ENCODE measurements at places on chromosomes 7 and 10.

DNA sequence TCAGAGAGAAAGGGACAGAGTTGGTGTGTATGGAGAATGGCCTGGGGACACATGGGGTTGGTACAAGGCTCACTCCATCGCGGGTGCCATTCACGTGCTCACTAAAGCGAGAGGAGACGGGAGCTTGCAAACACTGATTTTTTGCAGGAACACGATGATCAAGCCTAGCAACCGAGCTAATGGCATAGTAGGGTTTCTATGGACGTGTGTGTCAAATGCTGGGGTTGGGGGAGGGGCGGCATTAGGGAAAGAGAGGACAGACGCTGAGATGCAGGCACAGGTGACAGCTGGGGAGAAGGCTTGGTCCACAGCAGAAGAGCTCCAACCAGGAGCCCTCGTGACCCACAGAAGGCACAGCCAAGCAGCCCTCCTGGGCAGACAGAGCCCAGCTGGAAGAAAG, 33.9 kb downstream of the RCC1L start:
- DNase-seq, result no peak

GRCh38 chr7:143884241-143884968, 17.6 kb downstream of the TCAF1 start:
- DNase-seq, result no peak

- DNase-seq, result no peak
Measured at GRCh38 chr7:69105092-69105491, 493.2 kb upstream of the AUTS2 start.

GRCh38 chr7:155289949-155290501, 7.7 kb upstream of the INSIG1 start:
- no peak for DNase-seq

DNA sequence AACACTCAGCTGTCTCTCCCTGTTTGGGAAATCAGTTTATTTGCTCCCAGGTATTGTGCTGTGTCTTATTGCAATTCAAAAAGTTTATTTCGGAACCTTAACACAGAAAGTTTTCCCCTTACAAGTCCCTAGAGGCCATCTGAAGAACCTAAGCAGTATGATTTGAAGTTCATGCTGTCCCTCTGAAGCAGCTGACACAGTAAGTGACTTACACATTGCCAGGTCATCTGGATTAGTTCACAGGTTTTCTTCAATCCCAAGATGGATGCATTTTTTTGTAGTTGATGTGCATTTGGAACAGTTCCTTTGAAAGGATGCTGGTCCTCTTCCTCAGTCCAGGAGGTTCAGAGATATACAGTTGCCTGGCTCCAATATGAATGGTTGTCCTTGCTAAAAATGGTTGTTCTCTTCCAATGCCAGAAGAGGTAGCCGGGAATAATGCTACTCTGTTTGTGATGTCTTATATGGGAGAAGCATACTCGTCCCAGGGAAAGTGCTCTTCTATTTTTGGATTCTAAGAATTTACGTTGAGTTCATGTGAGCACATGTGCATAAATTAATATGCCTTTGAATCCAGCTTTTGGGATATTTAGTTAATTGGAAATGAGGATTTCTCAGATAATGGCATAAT, 183.5 kb upstream of the PHYHIPL start:
- DNase-seq, result no peak

DNA sequence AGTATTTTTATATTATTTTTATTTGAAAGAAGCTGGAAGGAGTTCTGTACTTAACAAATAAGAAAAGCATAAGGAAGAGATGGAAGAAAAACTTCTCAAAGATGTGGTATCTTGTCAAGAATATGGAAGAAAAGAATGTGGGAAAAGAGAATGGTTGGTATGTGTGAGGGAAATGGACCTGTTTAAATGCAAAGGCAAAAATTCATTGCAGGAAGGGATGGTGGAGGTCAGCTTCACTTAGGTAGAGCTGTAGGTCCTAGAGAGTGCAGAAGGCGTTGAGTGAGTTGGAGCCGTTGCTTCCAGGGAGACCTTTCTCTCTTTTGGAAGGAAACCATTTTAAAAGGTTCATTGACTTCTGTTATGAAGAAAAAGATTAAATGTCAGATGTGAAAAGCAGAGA, 107.3 kb downstream of the EXOC4 start:
- DNase-seq, result no peak

DNA sequence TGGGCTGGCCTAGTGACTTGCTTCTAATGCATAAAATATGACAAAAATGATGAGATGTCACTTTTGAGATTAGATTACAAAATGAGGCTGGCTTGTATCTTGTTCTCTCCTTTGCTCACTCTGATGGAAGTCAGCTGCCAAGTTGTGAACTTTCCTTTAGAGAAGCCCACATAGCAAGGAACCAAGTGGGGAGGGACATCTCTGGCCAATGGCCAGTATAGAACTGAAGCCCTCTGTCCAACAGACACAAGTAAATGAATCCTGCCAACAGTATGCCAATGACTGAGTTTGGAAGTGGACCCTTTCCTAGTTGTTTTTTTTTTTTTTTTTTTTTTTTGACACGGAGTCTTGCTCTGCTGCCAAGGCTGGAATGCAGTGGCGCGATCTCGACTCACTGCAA, 3.3 kb downstream of the ZC3HC1 start:
- DNase-seq, result no peak

- no peak for DNase-seq
Measured at GRCh38 chr10:73433538-73433867, at the start of gene MSS51. Gene MSS51, minus strand, starts transcription at chr10:73433561. Its CDS starts 5,277 bp downstream, at chr10:73428284.

- DNase-seq, result no peak
Measured at GRCh38 chr10:22554461-22555182, 159.8 kb downstream of the PIP4K2A start.

DNA sequence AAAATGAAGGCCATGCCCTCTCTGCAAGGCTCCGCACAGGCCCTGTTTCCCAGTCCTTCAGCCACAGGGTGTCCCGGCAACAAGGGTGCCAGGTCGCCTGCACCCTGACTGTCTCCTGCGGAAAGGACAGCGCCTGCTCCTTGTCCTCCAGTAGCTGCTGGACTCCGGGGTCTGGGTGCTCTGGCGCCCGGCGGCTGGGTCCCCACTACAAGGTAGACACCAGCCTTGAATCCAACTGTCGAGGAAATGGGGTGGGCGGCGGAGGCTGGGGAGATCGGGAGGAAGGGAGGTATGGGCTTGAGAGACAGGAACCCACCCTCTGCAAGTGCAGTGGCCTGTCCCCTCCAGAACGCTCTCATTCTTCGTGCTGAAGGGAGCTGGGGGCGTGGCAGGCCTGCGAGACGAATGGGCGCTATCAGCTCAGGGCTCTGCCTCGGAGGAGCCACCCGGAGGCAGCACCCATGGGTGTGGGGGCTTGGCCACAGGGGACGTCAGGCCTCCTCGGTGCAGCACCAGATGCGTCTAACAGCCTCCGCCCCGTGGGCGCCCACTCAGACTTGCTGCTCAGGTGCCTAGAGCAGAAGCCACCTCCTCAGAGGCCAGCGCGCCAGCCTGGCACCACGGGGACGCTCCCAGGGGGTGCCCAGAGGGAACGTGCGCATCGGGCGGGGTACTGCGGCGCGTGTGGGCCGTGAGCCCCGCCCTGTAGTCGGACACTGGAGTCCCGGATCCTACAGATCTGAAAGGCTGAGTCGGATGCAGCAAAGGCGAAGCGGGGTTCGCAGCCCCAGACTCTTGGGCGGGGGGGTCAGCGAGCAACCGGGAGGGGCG, 15.6 kb downstream of the ADAM8 start:
- DNase-seq, result peak; percentile 61

GRCh38 chr10:127300868-127301321, 104.5 kb upstream of the INSYN2A start:
- DNase-seq, result no peak

DNA sequence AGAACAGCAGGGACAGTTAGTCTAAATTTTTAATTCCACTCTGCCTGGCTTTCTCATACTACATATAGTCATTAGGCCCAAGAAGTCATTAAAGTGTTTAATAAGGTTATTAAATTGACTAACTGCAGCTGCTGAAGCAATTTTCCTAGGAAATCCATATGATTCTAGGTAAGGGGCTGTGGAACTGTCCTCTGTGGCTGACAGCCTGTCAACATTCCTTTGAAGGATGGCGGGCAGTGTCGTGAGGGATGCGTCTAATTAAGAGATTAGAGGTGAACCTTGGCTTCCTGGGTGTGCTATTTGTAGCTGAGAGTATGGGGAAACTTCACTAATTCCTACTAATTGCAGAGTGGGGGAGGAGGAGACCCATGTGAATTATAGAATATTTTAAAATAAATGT, 64.6 kb downstream of the SNX10 start:
- DNase-seq, result no peak

GRCh38 chr7:151008511-151009323, 15.6 kb downstream of the ATG9B start:
- DNase-seq, result peak; percentile 62

DNA sequence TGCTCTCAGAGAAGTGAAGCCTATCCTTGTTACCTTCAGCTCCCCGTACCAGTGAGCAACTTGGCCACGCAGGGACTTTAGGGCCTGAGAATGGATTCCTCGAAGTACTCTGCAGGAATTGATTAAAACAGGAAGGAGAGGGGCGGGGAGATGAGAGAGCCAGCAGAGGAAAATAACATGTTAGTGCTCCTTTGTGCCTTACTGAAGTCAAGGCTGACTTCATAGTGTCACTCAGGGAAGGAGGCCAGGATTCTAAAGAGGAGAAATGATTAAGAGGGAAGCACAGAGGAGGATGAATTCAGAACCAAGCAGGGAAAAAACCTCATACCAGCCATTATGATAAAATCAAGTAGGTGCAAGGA, 195.6 kb upstream of the RHOBTB1 start:
- DNase-seq, result no peak

- DNase-seq, result no peak
Measured at GRCh38 chr7:139733751-139734150, 44.0 kb downstream of the HIPK2 start.

GRCh38 chr7:126493801-126494200, 758.9 kb downstream of the GRM8 start:
- DNase-seq, result no peak

- DNase-seq, result no peak
Measured at GRCh38 chr10:76086761-76087639, 655.6 kb downstream of the LRMDA start.

- DNase-seq, result no peak
Measured at GRCh38 chr10:28375399-28376354, 72.8 kb upstream of the MPP7 start.

- DNase-seq, result peak; percentile 22
Measured at GRCh38 chr7:77351539-77352004, 64.6 kb downstream of the GSAP start.

GRCh38 chr7:80614851-80615271, 23.6 kb upstream of the CD36 start:
- DNase-seq, result no peak

DNA sequence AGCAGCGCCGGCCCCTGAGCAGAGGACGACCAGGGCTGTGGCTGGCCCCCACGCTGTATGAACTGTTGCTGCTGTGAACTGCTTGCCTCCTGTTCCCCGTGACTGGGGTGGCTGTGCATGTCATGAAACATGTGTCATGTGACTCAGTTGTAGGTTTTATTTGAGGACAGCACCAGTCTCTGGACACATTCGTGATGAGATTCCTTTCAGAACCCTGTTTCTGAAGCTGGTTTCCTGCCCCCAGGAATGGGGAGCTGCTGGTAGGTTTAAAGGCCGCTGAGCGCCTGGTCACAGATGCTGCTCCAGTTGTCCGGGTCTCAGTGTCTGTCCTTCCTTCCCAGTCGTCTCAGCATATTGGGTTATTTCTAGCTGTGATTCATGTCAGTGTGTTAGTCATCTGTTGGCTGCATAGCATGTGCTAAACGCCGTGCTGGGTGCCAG, 79.1 kb upstream of the PPIF start:
- no peak for DNase-seq

DNA sequence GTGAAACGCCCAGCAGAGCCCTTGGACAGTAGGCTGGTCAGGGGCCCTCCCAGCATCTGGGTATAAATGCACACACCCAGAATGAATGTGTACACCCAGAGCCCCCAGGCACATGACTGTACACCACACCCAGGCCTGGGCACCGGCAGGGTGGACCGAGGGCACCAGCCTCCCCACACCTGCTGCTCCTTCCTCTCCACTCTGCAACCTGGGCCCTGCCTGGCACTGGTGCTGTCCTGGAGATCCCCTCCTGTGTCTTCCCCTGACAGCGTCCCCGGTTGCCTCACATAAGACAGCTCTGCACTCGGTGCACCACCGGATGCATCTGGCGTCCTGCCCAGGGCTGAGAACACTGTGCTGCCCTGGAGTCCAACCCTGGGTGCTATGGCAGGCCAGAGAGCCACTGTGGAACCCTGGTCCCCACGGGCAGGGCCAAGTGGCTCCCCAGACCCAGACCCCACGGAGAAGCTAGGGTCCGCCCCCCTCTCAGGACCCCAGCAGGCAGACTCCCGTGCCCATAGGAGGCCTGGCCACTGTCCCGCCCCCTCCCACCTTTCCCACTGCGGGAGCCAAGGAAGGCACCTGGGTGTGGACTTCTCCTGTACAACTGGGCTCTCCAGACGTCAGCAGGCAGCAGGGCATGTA, 6.6 kb downstream of the RASGEF1A start:
- no peak for DNase-seq

DNA sequence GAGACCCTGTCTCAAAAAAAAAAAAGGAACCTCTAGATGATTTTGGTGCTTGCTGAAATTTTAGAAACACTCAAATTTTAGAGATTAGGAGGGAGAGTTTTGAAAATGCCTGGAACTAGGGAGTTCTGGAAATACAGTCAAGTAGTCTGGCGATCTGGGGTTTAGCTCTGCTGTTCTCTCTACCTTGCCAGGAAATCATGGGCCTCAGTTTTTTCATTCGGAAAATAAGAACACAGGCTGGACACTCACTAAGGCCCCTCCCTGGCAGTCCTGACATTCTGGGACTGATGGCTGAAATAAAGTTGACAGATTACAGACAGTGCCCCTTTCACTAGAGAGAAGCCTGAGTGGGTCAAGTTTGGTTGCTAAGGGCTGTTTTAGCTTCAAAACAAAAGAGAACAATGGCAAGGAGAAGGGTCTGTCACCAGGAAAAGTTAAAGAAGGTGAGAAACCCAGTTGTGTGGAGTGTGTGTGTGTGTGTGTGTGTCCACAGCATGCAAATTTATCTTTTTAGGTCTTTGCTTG, 25.0 kb upstream of the CALN1 start:
- DNase-seq, result no peak

- no peak for DNase-seq
Measured at GRCh38 chr10:31204090-31204489, 114.9 kb upstream of the ZEB1 start.

DNA sequence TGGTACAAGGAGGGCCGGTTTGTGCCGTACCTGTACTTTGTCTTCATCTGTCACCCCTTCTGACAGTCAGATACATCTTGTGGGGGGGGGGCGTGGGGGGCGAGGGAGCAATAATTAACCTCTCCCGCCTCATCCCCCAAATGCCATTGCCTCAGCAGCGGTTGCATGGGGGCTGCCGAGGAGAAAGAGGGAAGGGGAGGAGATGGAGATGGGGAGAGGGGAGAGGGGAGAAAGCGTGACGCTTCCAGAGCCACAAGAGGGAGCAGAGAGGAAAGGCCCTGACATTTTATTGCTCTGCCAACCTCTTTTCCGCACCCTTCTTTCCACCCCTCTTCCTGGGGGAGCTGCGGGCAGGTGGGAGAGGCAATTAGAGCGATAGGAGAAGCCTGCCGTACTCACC, 11.8 kb downstream of the KAZALD1 start:
- no peak for DNase-seq

- no peak for DNase-seq
Measured at GRCh38 chr7:74051629-74052410, 23.8 kb downstream of the ELN start.
